ENCODE measurements at places on chromosomes 2 and 18.
A peak's percentile ranks its signal among the peaks of the same experiment; 100 is the strongest.

DNA sequence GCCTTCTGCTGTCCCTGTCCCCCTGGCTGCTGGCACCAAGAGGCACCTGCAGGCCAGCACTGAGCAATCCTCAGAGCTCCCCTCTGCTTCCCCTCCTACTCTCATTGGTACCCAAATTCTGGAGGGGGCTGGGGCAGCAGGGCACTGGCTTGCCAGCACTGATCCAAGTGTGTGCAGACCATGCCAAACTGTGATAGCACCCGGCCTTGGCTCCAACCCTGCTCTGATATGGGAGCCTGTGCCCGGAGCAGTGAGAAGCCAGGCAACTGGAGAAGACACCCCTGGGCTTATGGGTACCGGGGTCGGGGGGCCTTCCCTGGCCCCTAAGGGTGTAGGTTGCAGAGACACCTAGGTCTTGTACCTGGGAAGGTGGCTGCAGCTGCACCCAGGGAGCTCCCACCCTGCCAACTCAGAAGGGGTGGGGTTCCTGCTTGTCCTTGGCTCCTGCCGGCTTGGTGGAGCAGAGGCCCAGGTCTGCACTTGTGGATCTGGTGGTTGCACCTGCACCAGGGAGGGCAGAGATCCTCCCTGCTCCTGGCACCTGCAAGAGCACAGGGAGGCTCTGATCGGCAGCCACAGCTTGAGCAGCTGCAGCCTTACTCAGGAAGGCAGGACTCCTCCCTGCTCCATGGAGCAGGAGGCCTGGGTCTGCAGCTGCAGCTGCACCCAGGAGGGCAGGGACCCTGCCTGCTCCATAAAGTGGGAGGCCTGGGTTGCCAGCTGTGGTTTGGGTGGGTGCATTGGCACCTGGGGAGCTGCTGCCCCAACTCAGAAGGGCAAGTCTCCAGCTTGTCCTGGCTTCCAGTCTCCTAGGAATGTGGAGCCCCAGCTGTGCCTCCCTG is 96.3 kb downstream of the BCL2L11 start:
- no peak for DNase-seq

DNA sequence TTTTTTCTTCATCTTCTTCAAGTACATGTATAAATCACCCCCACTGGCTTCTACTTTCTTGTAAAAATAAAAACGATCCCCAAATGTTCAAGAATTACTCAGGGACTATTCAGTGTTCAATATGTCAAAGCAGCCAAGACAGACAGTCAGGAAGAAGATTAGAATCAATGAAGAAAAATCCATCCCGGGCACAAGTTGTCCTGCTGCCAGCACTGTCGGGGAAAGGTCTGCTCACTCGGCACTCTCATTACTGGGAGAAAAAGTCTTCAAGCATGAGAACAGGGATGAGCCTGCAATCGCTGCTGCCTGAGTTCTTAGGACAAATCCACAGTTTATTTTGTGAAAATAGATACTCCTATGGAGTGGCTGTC is 482.8 kb upstream of the KLHL29 start:
- DNase-seq: no peak

DNA sequence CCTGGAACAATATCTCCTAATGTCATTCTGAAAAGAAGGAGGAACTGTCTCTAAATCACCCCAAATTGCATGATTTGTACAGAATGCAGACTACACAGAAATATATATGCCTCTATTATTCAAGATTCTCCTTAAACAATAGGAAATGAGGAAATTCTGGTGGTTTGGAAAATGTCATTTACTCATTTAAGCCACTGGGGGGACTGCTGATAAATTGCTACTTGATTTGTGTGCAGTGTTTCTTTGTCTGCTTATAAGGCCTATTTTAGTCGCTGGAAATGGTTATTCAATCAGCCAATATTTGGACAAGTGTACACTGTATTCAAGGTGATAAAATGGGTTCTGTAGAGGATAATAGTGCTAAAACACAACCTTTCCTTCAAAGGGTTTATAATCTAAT is 801.9 kb upstream of the CELF4 start:
- no peak for DNase-seq

DNA sequence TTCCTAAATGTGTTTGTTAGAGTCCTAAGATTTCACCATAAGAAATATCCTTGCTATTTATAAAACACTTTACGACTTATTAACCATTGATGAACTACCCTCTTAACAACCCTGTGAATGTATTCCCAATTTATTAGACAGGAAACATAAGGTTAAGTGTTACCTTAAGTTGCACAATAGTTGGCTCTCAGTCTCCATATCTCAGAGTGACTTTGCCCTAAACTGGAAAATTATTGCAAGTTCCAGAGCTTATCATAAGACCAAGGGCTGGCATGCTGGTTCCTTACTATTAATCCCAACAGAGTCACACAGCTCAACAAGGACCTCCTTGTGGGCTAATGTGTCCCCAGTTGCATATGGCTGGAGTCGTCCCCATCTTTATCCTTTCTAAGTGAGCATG is 165.8 kb downstream of the INSIG2 start:
- DNase-seq: no peak

DNA sequence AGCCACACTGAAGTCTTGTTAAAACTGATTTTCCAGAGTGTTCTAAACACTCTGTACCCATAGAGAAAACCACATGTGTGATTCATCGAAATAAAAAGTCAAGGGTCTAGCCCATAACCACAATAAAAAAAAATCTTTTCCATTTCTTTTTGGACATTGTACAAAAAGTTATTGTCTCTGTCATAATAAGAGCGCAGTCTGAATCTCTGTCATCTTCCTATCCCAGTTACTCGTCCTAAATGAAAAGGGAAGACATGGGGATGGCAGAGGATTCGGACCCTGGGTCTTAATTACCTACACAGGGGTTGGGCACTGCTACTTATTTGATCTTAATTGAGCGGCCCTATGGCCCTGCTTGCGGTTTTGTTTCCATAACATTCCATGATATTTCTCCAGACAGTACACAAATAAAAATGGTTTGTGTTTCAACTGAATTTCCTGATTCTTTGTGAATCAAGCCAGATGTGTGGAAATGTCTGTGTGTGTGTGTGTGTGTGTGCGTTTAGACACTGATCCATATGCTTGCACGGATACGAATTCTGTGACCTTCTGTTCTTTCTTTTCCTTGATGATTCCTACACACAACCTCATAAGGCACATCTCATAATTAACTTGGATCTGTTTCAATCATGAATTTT is 133.4 kb upstream of the SPATS2L start:
- peak; percentile 18 for DNase-seq

DNA sequence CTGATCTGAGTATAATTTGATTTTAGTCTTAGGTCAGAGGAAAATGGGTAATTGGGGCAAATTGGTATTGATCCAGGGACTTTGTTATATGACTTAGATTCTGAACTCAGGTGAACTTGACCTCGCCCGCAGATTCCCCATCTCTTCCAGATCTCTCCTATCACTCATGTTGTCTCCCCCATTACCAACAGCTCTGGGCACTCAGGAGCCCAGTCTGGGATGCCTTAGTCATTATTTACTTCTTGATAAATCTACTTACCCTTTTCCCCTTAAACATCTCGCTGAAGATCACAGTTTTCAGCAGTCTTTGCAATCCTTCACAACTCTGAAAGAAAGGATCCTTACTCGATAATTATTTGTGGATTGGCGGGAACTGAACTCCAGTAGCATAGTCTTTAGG is 19.6 kb upstream of the HNMT start:
- DNase-seq: no peak

- DNase-seq: no peak
These were observed 115.6 kb downstream of the PPP1R1C start for GRCh38 chr2:182101263-182101662.

- DNase-seq: no peak
These were observed 72.6 kb upstream of the ZNF532 start for GRCh38 chr18:58792086-58792485.

GRCh38 chr2:130834931-130835765 is 1.6 kb upstream of the ARHGEF4 start:
- no peak for DNase-seq

- no peak for DNase-seq
These were observed 103.7 kb upstream of the TAF1B start for GRCh38 chr2:9739531-9739964.

GRCh38 chr2:34162231-34162630 is 563.1 kb upstream of the FAM98A start:
- no peak for DNase-seq

DNA sequence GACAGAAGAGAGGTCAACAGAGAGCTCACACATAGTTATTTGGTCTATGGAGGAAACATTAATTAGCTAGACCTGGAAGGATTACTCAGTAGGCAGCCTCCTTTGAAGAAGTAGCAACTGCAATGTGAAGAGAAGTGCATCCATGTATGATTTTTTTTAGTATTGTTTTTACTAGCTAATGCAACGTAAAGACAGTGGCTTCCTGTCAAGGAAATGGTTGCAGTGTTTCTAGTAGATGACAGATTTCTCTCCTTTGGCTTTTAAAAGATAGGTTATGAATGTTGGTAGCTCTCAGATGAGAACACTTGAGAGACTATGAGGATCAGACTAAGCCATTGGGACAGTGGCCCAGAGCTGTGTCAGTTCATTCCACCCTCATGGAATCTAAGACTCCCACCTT is 175.8 kb downstream of the AGPS start:
- no peak for DNase-seq

DNA sequence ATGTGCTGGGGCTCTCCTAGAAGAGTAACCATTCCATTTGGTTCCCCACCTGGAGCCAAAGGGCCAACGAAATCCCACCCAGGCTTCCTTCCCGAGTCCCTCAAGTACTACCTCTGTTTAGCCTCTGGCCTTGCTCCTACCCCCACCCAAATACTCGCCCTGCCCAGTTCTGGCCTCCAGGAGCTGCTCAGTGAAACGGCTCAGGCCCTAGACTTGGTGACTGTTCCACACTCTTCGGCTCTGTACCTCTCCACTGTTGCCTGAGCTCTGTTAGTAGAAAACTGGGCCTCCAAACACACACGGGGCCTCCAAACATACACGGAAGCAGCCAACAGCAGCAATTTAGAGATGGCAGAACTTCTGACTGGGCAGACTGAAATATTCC is 4.2 kb downstream of the OTX1 start:
- DNase-seq: no peak

GRCh38 chr2:8626572-8626971 is 55.3 kb upstream of the ID2 start:
- DNase-seq: no peak

- DNase-seq: peak; percentile 86
These were observed 61.2 kb upstream of the GPC1 start for GRCh38 chr2:240374085-240374907.

- DNase-seq: no peak
These were observed 57.4 kb upstream of the EPB41L3 start for GRCh38 chr18:5601188-5601624.

DNA sequence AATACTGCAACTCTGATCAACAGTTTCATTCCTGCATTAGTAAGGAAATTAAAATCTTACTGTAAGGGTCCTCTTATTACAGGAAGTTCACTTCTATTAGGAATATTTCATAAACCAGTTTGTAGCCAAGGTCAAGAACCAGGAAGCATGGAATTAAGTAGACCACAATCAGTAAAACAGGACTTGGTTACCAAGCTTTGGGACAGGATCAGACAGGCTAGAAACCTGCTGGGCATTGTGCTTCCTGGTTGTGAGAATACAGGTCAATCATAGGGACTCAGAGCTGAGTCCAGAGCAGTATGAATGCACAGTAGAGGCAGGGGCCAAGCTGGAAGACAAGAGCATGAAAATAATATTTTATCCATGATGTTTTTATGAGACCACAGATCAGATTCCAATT is 248.0 kb downstream of the IKZF2 start:
- DNase-seq: no peak

GRCh38 chr18:59769129-59769865 is 72.1 kb upstream of the CCBE1 start:
- no peak for DNase-seq

DNA sequence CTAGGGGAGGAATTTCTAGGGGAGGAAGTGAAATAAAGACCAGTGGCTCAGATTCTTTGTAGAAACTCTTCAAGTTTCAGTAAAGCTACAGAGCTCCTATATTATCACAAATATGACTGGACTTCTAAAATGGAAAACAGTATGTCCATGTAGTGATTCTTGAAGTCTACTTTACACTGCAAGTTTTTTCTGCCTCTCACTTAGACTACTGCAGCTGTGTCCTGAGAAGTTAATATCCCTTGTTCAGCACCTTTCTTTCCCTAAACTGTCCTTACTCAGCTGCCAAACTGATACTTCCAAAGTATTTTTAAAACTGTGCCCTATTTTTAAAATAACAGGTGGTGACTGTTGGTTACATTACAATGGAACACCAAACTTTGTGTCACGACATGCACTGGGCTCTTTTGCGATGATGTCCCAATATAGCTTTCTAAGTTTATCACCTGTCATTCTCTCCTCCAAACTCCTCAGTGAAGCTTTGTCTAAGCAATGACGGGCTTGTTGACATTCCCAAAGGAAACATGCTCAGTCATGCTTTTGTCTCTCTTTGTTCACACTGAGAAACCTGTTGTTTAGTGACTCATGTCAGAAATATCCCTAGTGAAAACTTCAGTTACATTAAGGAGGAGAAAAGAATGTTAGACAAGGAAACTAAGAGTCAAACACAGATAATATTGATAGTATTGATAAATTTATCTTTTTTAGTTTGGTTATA is 341.1 kb downstream of the ARL6IP6 start:
- no peak for DNase-seq

DNA sequence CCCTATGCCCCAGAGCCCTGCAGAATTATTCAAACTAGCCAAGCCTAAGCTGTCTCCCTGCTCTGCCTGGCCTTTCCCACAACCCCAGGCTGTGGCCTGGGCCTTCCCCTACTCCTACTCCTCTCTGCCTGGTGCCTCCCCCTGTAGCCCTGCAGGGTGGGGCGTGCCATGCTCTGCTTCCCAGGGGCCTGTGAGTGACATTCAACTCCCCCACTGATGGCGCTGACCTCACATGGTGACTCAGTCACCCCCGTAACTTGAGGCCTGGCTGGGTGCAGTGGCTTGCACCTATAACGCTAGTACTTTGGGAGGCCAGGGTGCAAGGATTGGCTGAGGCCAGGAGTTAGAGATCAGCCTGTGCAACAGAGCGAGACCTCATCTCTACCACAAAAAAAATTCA is 60.6 kb downstream of the KIF1A start:
- DNase-seq: peak; percentile 92

DNA sequence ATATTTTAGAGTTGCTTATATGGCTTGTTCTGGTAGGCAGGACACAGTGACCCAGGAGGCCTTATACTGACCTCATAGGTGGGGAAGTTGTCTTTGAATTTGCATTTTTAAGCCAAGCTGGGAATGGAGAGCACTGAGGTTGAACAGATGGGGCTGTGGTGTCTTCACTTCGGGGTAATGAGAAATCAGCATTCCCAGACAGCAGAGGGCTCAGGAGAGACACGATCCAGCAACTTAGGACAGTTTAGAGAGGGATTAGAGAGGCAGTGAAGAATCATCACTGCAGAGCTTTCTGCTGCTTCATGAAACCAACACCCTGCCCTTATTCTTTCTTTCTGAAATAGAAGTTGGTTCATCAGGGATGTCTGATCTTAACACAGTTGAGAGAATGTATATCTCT is 202.4 kb downstream of the TDRD15 start:
- DNase-seq: no peak

- DNase-seq: peak; percentile 27
These were observed 40.4 kb downstream of the LDLRAD4 start for GRCh38 chr18:13258921-13259320.

Data from Daoy (cell line).